ENCODE measurements at places on chromosomes 4 and X.

- DNase-seq = no peak
Observed at GRCh38 chrX:131626681-131627296, 82.9 kb downstream of the OR13H1 start.

DNA sequence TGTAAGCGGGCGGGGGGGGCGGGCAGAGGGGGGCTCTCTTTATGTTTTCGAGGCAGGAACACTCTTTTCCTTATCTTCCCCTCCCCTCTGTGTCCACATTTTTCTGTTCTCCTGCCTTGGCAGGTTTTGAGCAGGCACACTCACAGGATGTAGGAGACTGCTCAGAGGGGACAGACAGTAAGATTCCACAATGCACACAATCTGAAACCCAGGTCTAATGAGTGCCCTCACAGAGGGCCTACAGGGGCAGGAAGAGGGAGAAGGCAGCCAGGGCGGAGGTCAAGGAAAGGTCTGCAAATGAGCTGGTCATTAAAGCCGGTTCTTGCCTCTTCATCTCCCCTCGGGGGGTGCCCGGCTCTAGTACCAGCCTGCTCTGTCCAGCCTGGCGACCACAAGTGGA is 106.1 kb upstream of the ATP6AP2 start:
- no peak for DNase-seq

DNA sequence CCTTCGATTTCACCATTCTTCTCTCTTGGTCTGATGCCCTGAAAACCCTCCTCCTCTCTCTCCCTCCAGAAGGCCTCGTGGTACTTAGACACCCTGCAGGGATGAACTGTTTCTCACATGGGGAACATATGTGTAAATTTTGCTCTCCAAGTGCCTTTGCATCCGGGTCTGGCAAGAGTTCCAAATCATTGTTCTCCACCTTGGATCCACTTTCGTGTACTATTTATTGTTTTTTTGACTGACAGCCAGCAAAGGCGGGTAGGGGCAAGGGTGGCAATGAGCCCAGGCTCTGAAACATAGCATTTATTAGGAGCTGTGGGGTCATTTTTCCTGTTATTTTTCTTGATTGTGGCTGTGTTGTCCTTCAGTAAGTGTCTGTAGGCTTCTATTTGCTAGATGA is 81.7 kb downstream of the RTL5 start:
- DNase-seq = no peak

GRCh38 chrX:27915617-27916016 is 65.6 kb downstream of the DCAF8L1 start:
- no peak for DNase-seq

GRCh38 chr4:182748949-182749348 is 168.2 kb downstream of the DCTD start:
- no peak for DNase-seq

GRCh38 chrX:108250654-108251579 is 159.3 kb downstream of the ATG4A start:
- no peak for DNase-seq

- DNase-seq = no peak
Observed at GRCh38 chr4:6461301-6462165, 10.9 kb downstream of the PPP2R2C start.

GRCh38 chr4:89404530-89404929 is 96.9 kb upstream of the GPRIN3 start:
- DNase-seq = no peak

DNA sequence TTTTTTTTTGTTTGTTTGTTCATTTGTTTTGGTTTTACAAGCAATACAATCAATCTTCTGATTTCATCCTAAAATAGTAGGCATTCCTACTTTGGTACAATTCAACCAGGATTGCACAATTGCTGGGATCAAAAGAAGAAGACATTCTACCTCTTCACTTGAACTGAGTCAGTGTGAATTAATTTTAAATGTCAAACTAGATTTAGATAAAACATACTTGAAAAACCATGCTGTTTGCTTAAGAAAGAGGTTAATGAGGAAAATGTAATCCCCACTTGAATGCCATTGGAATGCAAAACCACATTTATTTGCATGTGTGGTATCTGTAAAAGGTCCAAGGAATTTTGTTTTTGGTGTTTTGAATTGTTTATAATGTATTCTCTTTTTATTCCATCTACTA is 40.5 kb downstream of the HAND2 start:
- DNase-seq = peak; percentile 4

DNA sequence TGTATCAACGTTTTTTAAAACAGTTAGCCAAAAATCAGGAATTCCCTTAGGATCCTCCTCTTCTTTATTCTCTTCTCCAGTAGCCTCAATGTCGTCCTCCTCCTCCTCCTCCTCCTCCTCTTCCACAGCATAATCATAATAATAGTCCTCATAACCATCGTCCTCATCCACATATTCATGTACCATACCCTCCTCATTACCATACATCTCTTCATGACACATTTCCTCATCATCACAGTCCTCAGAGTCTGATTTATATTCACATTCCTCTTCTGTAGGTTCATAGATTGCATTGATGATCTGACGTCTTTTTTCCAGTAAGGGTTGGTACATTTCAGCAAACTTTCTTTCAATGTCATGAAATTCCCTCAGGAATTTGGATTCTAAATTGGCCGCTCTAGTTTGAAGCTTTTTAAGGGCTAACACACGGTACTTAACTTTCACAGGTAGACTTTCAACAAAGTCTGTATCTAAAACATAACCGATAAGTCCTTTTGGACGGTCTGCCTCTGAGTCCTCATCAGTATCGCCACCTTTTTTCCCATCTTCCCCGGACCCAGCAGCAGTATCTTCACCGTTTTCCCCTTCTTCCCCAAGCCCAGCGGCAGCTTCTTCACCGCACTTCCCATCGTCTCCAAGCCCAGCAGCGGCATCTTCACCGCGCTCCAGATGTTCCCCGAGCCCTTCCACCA is 771 bp downstream of the NAP1L2 start:
- no peak for DNase-seq

- no peak for DNase-seq
Observed at GRCh38 chr4:168723020-168723419, 226.2 kb downstream of the PALLD start.

- DNase-seq = no peak
Observed at GRCh38 chr4:155473420-155474095, 96.8 kb upstream of the MAP9 start.

DNA sequence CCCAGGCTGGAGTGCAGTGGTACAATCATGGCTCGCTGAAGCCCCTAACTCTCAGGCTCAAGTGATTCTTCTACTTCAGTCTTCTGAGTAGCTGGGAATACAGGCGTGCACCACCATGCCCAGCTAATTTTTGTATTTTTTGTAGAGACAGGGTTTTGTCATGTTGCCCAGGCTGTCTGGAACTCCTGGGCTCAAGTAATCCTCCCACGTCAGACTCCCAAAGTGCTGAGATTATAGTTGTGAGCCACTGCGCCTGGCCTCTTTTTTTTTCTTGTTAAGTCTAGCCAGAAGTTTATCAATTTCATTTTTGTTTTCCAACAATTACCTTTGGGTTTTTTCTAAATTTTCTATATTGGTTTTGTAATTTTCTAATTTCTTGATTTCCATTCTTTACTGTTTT is 100.6 kb downstream of the GC start:
- DNase-seq = no peak

GRCh38 chr4:59127743-59128142 is 2017.6 kb upstream of the IGFBP7 start:
- no peak for DNase-seq

- DNase-seq = no peak
Observed at GRCh38 chr4:42533042-42533441, 123.9 kb downstream of the ATP8A1 start.

DNA sequence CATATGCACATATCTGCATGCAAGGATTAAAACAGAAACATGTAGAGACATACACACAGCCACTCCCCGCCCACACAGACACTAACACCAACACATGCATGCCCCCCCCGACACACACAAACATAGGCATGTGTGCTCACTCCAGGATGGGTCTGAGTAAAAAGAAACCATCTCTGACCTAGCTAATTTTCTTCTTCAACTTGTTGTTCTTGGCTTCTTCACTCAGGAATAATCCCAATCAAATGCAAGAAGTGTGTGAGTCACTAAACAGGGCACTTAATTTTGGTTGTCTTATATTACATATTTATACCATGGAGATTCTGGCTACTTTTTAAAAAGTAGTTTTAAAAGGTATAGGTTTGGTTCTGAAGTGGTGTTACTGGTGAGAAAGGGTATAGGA is 28.3 kb downstream of the ENOX2 start:
- DNase-seq = no peak

DNA sequence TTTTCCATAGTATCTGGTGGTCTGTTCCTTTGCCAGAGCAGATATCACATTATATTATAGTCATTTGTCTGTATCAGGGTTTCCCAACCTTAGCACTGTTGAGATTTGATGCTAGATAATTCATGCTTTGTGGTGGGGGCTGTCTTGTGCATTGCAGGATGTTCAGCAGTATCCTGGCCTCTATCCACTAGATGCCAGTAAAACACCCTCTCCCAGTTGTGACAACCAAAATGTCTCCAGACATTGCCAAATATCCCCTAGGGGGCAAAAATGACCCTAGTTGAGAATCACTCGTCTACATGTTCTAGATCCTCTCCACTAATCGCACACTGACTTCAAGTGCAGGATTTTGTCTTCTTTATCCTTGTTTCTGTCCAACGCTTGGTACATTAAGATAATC is 160.8 kb downstream of the FANCB start:
- DNase-seq = no peak

DNA sequence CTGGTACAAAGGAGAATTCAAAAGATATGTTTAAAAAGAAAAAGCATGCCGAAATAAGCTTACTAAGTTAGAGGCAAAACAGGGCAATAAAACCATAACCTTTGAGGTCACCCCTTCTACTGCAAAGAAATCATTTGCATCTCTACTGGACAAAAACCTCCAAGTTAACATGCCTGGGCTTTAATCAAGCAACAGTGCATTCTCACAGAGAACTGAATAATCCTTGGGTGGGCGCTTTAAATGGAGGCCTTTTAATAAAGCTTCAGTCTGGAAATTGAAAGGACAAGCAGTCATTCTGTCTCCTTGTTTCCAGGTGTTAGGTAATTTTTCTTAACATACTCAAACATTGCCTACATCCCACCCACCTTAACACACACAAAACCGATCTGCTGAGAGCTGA is 34.6 kb upstream of the SMS start:
- no peak for DNase-seq
